ENCODE measurements at places on chromosomes 5 and 9.

GRCh38 chr9:133379153-133380086 is 3.3 kb downstream of the STKLD1 start:
- no peak for DNase-seq

- DNase-seq = no peak
Observed at GRCh38 chr9:38127271-38127839, 58.3 kb upstream of the SHB start.

- DNase-seq = no peak
Observed at GRCh38 chr5:132259069-132259851, 1.8 kb downstream of the PDLIM4 start.

- DNase-seq = no peak
Observed at GRCh38 chr5:10702040-10702629, 58.9 kb downstream of the DAP start.

DNA sequence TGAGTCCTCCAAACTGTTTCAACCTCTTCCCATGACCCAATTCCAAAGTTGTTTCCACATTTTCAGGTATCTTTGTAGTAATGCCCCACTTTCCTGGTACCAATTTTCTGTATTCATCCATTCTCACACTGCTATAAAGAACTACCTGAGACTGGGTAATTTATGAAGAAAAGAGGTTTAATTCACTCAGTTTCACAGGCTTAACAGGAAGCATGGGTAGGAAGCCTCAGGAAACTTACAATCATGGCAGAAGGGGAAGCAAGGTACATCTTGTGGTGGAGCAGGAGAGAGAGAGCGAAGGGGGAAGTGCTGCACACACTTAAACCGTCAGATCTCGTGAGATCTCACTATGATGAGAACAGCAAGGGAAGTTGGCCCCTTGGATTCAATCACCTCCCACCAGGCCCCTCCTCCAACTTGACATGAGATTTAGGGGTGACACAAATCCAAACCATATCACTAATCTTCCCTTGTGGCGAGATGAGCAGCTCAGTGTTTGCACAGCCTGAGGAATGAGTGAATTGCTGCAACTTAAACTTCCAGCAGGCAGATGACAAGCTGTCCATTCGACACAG is 42.9 kb downstream of the TRIP13 start:
- no peak for DNase-seq

DNA sequence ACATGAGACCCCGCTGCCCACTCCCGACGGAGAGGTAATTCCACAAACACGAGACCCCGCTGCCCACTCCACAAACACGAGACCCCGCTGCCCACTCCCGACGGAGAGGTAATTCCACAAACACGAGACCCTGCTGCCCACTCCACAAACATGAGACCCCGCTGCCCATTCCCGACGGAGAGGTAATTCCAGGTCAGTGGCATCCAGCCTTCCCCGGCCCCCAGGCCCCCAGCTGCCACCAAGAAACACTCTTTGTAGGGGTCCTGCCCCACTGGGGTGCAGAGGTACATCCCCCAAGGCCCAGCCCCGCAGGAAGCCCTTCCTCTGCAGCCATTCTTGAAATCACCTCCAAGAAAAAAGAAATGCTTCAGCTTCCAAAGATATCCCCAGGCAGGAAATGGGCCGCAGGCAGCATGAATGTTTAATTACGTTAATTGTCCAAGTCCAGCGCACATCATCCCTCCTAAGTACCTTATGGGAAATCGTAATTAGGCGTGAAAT is 115.9 kb downstream of the ADAMTS2 start:
- DNase-seq = no peak

DNA sequence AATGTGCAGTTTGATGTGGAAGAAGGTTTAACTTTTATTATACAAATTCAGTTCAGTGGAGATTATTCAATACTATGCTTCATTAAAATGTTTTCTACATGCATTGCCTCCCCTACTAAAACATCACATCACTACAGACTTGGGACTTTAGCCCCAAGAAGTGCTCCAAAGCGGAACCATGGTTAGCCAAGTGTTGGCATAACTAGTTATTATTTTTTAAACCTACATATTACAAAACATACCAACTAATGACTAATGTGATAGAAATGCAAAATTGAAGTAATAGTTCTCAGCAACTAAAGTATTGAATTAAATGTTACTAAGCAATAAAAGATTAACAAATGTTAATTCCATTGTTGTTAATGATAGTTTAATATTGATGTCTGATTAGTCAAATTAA is 74.5 kb downstream of the XRCC4 start:
- DNase-seq = no peak

DNA sequence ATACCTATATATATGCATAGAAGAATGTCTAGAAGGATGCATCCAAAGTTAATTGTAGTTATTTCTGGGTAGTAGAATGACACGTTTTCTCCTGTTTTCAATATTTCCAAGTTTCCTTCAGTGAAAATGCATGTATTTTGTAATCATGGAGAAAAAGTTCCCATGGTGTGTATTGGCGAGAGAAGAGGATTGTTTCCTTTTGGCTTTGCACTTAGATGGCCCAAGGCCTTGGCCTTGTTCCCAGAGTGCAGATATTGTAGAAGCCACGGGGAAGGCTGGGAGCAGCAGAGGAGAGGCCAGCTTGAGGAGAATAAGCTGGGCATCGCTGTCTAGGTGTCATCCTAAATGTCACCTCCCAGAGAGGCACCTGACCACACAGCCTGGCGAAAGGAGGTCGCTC is 44.0 kb downstream of the IRF1 start:
- no peak for DNase-seq

All from NCI-H1105 (cell line).